ENCODE measurements at places on chromosomes 4 and X. TPM values are rescaled to one million over a fixed set of nuclear protein-coding genes. Genes with fewer than 3 reads are reported as not detected.

The TMEM35A gene
- 3.8 TPM for total RNA-seq

The NUDT10 gene
- 6.3 TPM for total RNA-seq

The PLXNA3 gene
- 19.2 TPM for total RNA-seq

The FOXP3 gene
- total RNA-seq, result not detected

The CFI gene
- total RNA-seq, result 3.0 TPM

The SLC9B1 gene
- 0.87 TPM for total RNA-seq

The CXCL1 gene
- 2.9 TPM for total RNA-seq

The PCDH11X gene
- not detected for total RNA-seq

The MEPE gene
- total RNA-seq, result not detected

The RBM47 gene
- total RNA-seq, result 4.4 TPM

The CCDC120 gene
- 0.11 TPM for total RNA-seq

The PAGE2 gene
- not detected for total RNA-seq

The DCAF12L1 gene
- total RNA-seq, result not detected

The MAGEB10 gene
- total RNA-seq, result not detected

The SORBS2 gene
- 3.1 TPM for total RNA-seq

The PNMA5 gene
- not detected for total RNA-seq

The NKRF gene
- total RNA-seq, result 4.2 TPM

The DCLK2 gene
- 14.1 TPM for total RNA-seq

The PAK3 gene
- 2.9 TPM for total RNA-seq

The FGG gene
- not detected for total RNA-seq

The TDO2 gene
- 0.11 TPM for total RNA-seq

The CACNA1F gene
- total RNA-seq, result not detected

The BMPR1B gene
- total RNA-seq, result 1.1 TPM

The SSX3 gene
- not detected for total RNA-seq

The PDE6B gene
- 0.22 TPM for total RNA-seq

The ARMCX4 gene
- 9.5 TPM for total RNA-seq

The FAM47B gene
- not detected for total RNA-seq

The GUCY1B1 gene
- total RNA-seq, result 4.4 TPM

The GAB3 gene
- 1.4 TPM for total RNA-seq

The MAGEA4 gene
- total RNA-seq, result not detected

The ARAF gene
- total RNA-seq, result 12.3 TPM

All from uterine smooth muscle cell (primary cell).